Neural cell (in vitro differentiated cells): ENCODE measurements at places on chromosomes 1 and 21. TPM values are rescaled to one million over a fixed set of nuclear protein-coding genes. Genes with fewer than 3 reads are reported as not detected.

MX2 gene
- polyA plus RNA-seq: not detected in 2 replicates

DESI2 gene
- 25.3 and 30.8 TPM in 2 replicates for polyA plus RNA-seq

SMIM11 gene
- 43.2 and 100 TPM in 2 replicates for polyA plus RNA-seq

INTS7 gene
- 14.8 and 23.6 TPM in 2 replicates for polyA plus RNA-seq

SRM gene
- 22.9 and 23.2 TPM in 2 replicates for polyA plus RNA-seq
